ENCODE measurements at places on chromosomes 16 and 17. TPM values are rescaled to one million over a fixed set of nuclear protein-coding genes. Genes with fewer than 3 reads are reported as not detected.

KRT25 gene
- not detected for total RNA-seq

ATP2A3 gene
- total RNA-seq = 2.8 TPM

NT5C3B gene
- total RNA-seq = 145 TPM

CCDC40 gene
- total RNA-seq = 14.3 TPM

TMEM238L gene
- total RNA-seq = not detected

MINK1 gene
- 29.3 TPM for total RNA-seq

MPO gene
- total RNA-seq = 3.5 TPM

CTRL gene
- 1.8 TPM for total RNA-seq

Measured in diencephalon (tissue), 1 donor.